ENCODE measurements at places on chromosomes 1 and 21.

DNA sequence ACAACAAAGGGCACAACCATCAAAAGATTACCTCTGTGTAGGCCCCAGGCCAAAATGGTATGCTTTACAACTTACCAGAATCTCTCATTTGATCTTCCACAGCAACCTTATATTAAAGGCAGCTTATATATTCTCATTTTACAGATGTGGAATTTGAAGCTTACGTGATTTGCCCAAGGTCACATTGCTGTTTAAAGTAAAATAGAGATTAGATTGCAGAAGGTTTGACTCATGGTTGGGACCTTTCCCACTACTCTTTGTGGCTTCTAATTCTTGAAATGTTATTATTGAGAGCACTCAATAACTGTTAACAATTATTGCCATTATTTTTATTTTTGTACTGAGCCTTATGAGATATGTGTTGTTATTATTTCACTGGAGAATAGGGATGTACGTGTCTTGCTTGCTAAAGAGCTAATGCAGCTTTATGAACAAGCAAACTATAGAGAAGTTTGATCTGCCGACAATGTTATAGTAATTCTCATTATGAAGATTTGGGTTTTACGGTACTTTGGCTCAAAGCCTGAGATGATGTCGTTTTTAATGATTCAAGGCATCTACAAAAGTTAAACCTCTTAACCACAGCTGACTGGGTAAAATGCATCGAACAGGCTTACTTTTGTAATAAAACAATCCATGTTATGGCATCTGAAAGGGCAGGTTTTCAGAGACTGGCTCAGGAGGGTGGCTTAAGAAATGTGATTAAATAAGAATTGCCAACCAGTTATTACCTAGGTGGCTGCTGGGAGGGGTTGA, 43.3 kb upstream of the TSNAX start:
- DNase-seq = no peak

DNA sequence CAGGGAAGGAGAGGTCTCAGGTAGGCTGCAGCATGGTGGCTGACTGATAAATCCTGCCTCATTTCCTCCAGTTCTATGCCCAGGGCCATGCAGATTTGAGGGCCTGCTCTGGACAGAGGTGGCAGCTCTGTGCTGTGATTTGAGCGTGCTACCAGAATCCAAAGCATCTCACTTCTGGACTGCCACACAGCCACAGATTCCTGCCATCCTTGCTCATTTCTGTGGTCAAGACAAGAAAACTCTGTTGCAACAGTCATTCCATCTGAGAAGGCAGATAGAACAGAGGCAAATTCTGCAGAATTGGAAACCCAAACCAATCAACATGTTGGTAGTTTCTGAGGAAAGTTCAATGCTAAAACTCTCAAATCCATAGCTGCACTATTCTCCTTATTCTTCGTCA, 102.8 kb upstream of the GALNT2 start:
- no peak for DNase-seq

GRCh38 chr1:204358605-204359004, 1.1 kb downstream of the PLEKHA6 start:
- DNase-seq = no peak

- no peak for DNase-seq
Measured at GRCh38 chr1:32774950-32775634, 42.1 kb downstream of the YARS1 start.

- no peak for DNase-seq
Measured at GRCh38 chr1:110582378-110582777, 23.8 kb downstream of the KCNA2 start.

DNA sequence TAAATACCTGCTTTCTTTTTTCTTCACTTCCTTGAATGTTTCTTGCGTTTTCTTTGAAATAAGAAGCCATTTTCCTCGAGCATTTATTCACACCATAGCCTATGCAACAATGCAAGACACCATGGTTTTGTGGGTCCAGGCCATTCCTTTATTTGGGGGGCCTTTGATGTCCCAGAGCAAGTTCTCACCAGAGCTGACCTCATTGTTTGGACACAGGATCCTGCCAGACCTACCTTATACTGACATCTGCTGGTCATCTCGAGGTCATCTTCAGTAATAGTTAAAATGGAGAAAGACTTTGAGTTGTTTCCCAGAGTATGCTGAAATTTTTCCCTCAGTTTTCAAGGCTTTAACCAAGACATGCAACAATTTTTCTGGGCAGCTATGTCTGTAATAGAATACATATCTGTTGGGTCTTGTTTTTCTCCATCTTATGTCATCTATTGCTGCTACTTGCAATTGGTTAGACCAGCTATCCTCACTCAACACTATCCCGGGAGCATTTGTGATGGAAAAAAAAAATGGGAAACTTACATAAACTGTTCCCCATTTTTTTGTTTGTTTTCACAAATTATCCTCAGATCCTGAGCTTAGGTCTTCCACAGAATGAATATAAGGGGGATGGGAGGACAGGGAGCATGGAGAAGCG, 34.0 kb upstream of the BACE2 start:
- DNase-seq = no peak

GRCh38 chr1:84615790-84616189, 41.5 kb upstream of the CTBS start:
- no peak for DNase-seq

GRCh38 chr1:87799451-87799850, 470.8 kb downstream of the LMO4 start:
- DNase-seq = no peak

DNA sequence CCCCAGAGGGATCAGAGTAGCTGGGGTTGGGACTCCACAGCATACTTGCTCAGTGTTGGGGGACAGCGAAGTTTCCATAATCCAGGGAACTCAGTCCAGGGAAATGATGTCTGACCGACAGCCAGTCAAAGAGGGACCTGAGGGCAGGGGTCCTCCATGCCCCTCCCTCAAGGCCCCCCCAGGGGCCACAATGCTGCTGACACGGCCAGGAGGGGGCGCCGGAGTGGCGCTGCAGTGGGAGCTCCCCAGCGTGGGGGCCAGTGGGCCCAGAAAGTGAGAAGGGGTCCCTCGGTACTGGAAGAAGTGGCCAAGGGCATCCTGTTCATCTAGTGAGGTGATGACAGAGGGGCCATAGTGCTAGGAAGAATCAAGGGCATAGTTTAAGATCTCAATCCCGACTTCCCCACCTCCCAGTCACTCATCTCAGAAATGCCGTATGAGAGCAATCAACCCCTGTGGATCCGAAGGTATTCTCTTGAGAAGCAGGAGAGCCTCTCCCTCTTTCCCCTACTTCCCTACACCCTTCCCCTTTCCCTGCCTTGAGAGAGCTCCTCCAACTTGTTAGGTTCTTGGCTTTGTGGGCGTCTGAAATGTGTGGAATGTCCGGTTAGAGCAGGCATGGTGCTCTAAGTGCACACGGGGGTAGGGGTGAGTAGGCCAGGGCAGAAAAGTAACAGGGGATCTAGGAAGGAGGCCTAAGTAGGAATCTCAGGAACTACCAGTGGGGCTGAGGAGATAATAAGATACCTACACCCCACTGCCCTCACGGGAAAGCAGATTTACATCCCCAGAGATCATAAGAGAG, 4.1 kb downstream of the NUDT17 start:
- no peak for DNase-seq
